Globus pallidus (tissue), 1 donor: ENCODE measurements at places on chromosomes 7 and 10.
A peak's percentile ranks its signal among the peaks of the same experiment; 100 is the strongest.

- DNase-seq: no peak
Measured at GRCh38 chr10:15196021-15196834, 27.7 kb upstream of the NMT2 start.

DNA sequence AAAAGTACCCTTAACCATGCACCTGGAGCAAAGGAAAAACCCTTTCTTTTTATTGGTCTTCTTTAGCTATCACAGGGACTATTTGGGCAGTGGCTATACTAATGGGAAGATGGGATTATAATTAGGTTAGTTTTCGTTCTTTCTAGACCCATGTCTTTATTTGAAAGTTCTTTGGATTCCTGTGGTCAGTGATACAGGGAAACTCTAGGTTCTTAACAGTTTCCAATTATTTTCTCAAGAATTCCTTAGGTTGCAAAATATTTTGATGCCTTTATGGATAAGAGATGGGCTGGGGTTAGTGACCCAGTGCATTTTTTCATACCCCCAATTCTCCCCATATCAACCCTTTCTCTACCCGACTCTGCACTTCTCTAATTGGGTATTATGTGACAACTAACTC is 49.0 kb downstream of the ADD3 start:
- no peak for DNase-seq

GRCh38 chr10:70335246-70335613 is 47.2 kb downstream of the LRRC20 start:
- DNase-seq: no peak

- DNase-seq: no peak
Measured at GRCh38 chr10:129560361-129560760, 93.3 kb downstream of the MGMT start.

- DNase-seq: no peak
Measured at GRCh38 chr10:120342115-120342714, 114.8 kb upstream of the PLPP4 start.

DNA sequence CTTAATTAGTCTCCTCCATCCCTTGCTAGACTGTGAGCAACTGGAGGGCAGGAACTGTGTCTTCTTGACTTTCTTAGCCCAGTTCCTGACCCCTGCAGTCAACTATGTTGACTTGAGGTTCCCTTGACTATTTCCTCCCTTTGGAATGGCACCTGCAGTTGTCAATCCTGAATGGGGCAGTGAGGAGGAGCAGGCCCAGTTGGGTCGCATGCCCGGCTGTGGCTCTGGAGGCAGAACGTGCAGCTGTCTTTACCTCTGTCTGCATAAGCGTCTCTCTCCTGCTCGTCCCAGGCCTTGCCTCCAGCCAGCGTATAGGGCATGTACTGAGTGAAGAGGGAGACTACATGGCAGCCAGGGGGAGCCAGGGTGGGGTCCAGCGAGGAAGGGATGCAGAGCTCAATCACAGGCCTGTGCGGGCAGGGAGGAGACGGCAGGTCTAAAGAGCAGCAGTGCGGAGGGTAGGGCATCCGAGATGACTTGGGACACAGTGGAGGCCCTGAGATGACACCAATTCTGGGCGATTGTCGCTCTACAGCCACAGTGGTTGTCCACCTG is 26.8 kb downstream of the PYROXD2 start:
- DNase-seq: no peak

- no peak for DNase-seq
Measured at GRCh38 chr7:121029302-121029701, 40.8 kb downstream of the CPED1 start.

GRCh38 chr7:107860981-107861652 is 29.9 kb upstream of the DLD start:
- no peak for DNase-seq

DNA sequence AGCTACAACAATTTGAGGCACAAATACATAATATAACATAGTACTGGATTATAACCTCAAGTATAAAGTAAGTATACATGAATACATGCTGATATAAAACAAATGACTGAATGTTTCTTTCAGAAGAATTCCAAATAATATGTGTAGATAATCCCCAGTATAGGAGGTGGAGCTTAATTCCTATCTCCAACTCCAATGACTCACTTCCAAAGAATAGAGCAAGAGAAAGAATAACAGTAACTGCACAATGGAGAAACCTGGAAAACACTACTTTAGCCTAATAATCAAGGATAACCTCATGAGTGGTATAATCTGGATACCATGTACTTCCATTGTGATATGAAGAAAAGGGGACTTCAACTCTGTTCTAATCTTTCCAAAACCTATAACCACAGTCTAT is 13.7 kb upstream of the SEMA3C start:
- no peak for DNase-seq

GRCh38 chr10:30898964-30899363 is 132.7 kb downstream of the ZNF438 start:
- no peak for DNase-seq

- DNase-seq: no peak
Measured at GRCh38 chr7:45268013-45268412, 110.4 kb downstream of the RAMP3 start.

GRCh38 chr10:74821501-74821900 is 4.9 kb upstream of the KAT6B start:
- no peak for DNase-seq

DNA sequence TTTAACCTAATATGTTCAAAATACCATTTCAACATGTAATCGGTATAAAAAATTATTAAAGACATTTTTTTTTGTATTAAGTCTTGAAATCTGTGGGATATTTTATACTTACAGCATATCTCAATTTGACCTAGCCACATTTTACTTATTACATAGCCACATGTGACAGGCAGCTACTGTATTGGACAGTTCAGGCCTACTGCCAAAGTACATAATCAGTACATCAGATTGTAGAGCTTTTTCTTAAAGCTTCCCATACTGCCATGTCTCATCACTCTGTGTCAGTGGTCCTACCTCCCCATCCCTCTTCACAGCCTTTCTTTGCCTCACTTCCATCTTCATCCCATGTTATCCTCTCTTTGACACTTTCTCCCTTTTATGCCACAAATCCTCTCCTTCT is 43.0 kb downstream of the LOXL4 start:
- DNase-seq: no peak

DNA sequence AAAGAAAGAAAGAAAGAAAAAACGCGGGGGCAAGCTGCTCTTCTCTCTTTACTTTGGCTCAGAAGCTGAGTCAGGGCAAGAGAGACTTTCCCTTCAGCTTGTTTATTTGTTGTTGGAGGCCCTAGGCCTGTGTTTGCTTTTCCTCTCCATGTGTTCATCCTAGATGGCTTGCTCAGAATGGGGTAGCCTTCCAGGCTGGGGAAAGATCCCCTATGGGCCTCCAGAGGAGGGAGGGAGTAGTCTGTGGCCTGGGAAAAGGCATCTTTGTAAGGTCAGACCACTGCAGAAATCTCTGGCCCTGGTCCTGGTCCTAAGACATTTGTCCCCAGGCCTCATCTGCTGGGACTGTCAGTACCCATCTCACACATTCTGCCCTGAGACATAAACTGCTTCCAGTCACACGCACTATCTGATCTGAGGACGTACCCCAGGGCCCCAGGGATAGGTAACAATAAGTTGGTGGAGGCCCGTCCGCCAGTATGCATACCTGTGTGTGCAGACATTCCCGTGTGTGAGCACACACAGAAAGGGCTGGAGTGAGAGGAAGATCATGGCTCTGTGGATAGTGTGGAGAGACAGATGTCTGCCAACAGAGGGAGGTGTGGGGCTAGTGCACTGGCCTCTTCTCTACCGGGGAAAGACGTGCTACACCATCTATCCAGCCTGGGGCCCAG is 4.9 kb upstream of the SCD start:
- peak; percentile 81 for DNase-seq

- no peak for DNase-seq
Measured at GRCh38 chr10:6239213-6239991, 36.7 kb downstream of the PFKFB3 start.

GRCh38 chr7:85426487-85426960 is 239.7 kb upstream of the SEMA3D start:
- DNase-seq: peak; percentile 1

DNA sequence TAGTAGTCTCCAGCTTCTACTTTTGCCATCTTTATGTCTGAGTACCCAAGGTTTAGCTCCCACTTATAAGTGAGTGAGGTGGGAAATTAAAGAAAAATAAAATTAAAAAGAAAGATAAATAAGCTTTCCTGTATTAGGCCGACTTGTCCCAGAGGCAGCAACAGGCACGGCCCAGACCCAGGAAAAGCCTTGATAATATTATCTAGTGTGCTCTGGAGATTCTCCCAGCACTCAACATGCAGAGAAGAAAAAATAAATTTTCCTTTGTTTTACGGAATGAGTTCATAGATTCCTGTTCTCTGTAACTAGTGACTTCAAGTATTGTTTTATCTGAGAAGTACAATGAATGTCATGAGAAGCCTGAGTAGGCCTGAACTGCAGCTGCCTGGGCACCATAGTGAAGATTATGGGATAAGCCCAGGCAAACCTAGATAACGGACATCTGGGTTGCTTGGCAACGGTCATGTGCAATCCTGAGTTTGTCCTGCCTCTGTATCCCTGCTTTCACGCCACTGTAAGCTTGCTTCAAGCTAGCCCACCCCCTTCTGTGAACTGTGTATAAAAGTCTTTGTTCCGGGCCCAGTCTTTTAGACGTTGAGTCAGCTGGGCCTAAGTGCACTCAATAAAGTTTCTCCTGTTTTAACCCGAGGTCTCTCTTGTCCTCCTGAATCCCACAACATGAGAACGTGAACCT is 6.4 kb downstream of the ATE1 start:
- peak; percentile 53 for DNase-seq

- DNase-seq: no peak
Measured at GRCh38 chr10:132453470-132453861, 56.5 kb downstream of the PWWP2B start.

DNA sequence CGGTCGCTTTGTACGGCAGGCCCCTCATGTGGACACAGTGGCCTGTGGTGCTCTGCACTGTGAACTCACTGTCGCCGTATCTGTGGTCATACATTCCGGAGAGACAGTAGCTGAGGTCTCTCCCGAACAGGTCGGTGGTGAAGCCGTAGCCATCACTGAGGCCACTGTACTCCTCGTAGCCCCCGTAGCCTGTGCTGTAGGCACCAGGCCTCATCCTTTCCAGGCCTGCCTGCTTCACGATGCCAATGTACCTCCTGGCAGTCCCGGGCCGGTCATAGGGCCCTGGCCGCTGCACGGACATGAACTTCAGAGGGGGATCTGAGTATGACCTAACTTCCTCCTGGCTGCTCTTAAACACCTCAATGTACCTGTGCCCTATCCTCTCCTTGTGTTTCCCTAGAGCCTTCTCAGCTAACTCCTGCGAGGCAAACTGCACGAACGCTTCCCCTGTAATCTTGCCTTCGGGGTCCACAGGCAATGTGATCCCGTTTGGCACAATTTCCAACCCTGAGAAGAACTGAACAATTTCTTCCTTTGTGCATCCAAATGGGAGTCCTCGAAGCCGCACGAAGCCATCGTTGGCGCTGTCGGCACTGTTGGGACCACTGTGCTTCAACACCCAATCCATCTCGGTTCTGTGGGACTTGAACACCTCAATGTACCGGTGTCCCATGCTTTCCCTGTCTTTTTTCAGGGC is 15.7 kb downstream of the FXYD4 start:
- DNase-seq: no peak

DNA sequence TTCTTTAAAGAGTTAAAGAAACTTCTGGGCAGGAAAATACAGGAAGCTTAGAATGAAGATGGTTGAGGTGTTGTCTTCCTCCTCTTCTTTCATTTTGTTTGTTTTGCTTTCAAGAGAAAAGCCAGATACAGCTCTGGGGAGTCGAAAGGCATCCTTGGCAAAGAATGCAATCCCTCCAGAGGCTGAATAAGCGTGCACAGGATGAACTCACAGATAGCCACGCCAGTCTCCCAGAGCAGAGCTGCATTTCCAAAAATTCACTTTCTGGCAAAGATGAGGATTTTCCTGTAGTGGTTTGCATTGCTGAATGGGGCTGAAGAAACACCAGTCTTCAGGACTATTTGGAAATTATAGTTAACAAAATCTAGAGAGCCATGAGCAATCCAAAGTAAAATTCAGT is 336.4 kb downstream of the NRG3 start:
- no peak for DNase-seq

DNA sequence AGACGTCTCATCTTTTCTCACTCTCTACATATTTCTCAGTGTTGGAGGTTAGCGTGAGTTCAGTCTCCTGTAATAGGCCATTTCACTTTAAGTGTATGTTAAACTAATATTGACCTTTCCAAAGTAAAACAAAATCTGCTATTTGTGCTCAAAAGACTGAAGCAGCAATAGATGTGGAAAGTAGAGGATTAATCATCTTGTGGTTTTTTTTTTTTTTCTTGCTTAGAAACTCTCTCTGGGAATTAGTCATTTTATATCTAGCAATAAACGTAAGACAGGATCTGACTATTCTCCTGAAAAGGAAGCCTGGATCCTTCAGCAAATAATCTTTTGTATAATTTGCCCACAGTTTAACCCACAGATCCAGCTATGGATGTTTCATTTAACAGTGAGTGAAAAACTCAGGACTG is 81.7 kb downstream of the NRP1 start:
- DNase-seq: no peak

GRCh38 chr7:46368871-46369270 is 447.8 kb upstream of the IGFBP3 start:
- no peak for DNase-seq

- no peak for DNase-seq
Measured at GRCh38 chr10:97880109-97880508, 30.5 kb downstream of the GOLGA7B start.

DNA sequence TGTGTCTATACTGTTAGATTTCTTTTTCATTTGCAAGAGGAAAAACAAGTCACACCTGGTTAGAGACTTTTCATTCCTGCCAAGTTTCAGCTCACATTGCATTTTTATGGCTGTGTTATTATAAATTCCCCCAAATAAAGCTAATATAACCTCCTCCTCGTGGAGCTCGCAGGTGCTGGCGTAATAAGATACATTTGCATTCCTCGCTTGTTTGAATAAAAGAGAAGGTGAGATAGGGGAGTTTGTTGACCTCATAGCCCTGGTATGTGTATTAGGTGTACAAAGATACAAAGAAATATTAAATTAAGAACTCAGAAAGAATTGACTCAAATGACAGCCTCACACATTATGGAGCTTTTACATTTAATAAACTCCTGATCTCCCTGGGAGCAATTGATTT is 257.7 kb upstream of the SP8 start:
- no peak for DNase-seq

GRCh38 chr7:157682064-157682945 is 345.5 kb downstream of the DNAJB6 start:
- no peak for DNase-seq

GRCh38 chr10:80090121-80090520 is 11.7 kb downstream of the TMEM254 start:
- no peak for DNase-seq

- DNase-seq: no peak
Measured at GRCh38 chr7:130922206-130923112, 188.5 kb upstream of the KLF14 start.

GRCh38 chr7:152911226-152911560 is 151.6 kb downstream of the ACTR3B start:
- no peak for DNase-seq

GRCh38 chr10:88386821-88387773 is 196.0 kb downstream of the RNLS start:
- DNase-seq: peak; percentile 64

GRCh38 chr7:27116962-27117886 is 13.3 kb downstream of the HOXA4 start:
- no peak for DNase-seq

- DNase-seq: no peak
Measured at GRCh38 chr7:6074612-6075380, 43.6 kb downstream of the ANKRD61 start.

GRCh38 chr10:116324951-116325635 is 845 bp downstream of the CCDC172 start:
- DNase-seq: no peak

GRCh38 chr7:78420001-78420400 is 621.4 kb downstream of the PHTF2 start:
- DNase-seq: peak; percentile 61

GRCh38 chr7:40432046-40432445 is 297.2 kb downstream of the SUGCT start:
- no peak for DNase-seq
